ENCODE measurements at places on chromosomes 13 and 19.

DNA sequence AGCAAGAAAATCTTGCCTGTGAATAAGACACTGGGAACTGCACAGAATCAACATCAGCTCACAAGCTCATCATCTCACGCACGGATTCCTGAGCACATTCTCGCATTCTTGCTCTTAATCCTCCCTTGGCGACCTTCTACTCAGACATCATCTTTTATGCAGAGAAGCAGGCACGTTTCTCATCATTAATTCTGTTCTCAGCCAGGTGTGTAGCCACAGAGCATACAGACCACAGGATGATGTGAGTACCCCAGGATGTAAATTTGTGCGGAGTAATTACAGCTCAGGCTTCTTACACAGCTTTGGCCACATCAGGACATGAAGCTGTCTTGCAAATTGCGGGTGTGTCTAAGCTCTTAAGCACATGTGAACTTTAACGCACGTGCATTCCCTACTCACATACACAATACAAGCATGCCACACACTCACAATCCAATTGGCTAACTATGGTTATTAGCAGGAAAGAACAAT lies 36.5 kb upstream of the SACS start:
- DNase-seq, result no peak

- DNase-seq, result peak; percentile 8
Measured at GRCh38 chr13:97976610-97977521, 23.4 kb downstream of the IPO5 start.

DNA sequence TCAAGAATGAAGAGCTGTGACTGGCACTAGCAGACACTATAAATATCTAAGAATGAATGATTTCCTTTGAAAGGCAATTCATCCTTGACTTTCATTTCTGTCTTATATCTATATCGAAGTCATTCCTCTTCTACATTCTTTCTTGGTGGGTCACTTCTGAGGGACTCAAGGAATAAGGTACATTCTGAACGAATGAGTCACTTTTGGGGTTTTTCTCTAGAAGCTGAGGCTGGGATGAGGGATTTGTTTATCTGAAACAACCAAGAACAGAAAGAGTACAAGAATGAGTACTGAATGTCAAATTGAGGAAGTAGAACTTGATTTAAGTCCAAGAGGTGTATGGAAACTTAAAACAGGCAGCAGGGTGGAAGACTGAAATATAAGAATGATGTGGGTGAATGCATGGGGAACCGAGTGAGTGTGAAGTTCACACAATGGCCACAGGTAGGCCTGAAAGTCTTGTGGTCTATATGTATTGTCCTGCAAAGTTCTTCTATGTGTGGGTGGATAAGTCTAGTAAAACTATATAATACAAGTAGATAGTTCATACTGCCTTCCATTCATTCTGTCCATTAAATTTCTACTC lies 343.9 kb downstream of the OXGR1 start:
- no peak for DNase-seq

- no peak for DNase-seq
Measured at GRCh38 chr13:42899266-42899665, 92.8 kb downstream of the EPSTI1 start.

DNA sequence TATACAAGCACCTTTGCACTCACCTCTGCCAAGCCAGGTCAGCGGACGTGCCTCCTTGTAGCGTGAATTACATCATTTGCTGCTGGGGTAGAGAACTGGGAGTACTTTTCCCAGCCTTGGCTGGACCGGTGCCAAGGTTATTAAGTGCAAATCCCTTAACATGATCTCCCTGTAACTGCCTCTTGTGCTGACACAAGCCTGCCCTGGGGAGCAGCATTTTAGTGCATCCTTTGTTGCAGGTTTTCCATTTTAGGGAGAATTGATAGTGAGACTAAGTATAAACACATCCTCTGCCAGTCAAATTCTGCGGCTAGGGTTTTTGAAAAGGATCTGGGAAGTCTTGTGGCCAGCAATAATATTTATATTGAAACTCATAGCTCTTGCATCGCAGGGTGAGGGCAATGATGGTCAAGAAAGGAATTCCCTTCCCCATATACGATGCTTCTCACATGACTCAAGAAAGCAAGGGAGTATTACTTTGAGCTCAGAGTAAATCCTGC lies 32.7 kb upstream of the DCLK1 start:
- DNase-seq, result no peak

DNA sequence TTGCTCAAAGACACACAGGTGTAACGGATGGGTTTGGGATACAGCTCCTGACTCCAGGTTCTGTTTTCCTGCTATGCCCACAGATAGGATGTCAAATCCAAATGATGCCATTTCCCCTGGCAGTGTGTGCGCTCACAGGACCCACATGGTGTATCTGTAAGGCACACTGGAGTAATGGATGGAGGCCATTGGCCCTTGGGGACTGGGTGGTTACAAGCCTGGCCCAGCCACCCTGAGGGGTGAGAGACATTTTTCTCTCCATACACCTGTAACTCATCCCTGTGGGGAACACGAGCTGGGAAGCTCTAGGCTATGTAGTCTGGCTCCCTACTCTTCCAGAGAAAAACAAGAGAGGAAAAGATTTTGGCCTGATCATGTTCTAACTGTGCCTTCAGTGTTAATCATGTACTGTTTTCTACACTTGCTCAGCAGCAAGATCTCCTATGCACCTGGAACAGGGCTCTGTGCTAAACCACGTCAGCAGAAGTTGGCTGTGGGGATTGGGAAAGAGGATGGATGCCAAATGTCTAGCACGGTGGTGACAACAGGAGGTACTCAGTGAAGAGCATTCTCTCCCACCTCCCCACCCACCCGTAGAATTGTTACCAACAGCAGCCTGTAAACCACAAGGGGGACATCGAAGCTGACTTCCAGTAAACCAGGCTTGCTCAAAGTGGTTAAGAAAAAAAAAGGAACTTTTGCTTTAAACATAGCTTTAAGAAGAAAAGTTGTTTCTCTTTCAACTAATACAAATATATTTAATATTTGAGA lies 237.0 kb downstream of the LACC1 start:
- no peak for DNase-seq

GRCh38 chr19:18603255-18603957 lies 3.2 kb downstream of the CRLF1 start:
- DNase-seq, result no peak

DNA sequence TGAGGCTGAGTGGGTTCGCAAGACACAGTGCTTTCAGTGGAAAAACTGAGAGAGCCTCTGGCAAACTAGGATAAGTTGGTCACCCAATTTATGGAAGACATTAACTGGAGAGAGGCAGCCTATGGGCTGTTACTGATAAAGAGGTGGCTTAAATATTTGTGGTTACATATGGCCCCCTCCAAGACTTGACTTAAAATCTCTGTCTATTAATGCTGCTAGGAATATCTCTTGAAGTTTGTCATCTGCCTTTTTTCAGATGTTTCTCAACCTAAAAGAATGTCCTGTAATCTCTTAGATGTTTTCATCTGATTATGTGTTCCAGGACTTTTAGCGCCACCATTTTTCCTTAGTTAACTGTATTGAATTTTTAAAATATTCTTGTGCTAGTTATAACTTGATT lies 54.6 kb downstream of the NAA16 start:
- no peak for DNase-seq

GRCh38 chr19:572743-573518 lies 535 bp downstream of the BSG start:
- no peak for DNase-seq

DNA sequence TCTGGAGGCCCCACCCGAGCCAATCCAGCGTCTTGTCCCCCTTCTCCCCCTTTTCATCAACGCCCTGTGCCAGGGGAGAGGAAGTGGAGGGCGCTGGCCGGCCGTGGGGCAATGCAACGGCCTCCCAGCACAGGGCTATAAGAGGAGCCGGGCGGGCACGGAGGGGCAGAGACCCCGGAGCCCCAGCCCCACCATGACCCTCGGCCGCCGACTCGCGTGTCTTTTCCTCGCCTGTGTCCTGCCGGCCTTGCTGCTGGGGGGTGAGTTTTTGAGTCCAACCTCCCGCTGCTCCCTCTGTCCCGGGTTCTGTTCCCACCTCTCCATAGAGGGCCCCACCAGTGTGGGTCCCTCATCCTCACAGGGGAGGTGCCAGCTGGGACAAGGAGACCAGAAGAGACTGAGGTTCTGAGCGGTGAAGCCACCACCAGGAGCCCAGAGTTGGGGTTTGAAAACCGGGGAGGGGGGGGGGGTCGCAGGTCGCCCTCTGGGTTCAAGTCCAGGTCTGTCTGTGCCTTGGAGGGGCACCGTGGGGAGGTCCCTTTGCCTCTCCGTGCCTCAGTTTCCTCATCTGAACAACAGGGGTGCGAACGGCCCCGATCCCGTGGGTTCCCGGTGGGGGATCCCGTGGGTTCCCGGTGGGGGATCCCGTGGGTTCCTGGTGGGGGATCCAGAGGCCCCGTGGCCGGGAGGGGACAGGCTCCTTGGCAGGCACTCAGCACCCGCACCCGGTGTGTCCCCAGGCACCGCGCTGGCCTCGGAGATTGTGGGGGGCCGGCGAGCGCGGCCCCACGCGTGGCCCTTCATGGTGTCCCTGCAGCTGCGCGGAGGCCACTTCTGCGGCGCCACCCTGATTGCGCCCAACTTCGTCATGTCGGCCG lies at the start of gene ELANE:
Gene ELANE (plus strand): TSS at position 168 of the 878 bp plus-strand sequence. CDS start 26 bp downstream, at position 194.
- no peak for DNase-seq

DNA sequence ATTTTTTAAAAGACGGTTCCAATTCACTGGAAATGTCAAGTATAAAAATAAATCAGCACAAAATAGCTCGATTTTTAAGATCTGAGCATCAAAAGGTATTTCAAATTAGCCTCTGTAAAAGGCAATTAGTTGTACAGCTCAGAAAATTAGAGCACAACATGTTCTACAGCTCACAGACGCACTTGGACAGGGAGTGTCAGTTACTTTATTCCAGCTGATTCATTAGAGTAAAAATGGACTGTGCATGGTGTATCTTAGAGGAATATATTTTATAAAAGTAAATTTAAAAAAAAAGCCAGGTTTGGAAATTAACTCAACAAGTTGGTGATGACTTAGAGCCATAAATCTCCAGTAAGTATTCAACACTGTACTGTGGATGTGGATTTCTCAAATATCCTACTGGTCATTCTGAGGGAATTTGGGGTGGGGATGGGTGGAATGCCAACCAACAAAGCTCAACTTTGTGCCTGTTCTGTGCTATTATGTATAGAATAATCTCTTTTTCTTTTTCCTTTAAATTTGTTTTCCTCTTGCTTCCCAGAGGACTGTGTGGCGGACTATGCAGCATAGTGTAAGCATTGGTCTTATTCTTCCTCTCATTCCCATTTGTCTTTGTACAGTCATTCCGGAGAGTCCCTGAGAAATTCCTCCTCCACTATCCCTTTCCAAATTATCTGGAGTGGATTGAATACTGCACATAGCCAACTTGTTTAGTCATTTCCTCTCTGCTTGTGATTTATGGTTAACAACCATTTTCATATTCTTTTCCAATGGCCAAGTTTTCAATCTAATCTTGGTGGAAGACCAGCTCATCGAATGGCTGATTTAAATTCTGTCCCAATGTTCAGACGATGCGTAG lies 169.3 kb downstream of the DCT start:
- no peak for DNase-seq

- no peak for DNase-seq
Measured at GRCh38 chr13:67518785-67519184, 288.6 kb upstream of the PCDH9 start.

- no peak for DNase-seq
Measured at GRCh38 chr13:30033681-30034457, 183.5 kb upstream of the UBL3 start.

GRCh38 chr13:35923347-35923746 lies 207.8 kb downstream of the DCLK1 start:
- DNase-seq, result no peak

GRCh38 chr13:111609631-111610030 lies 289.2 kb downstream of the TEX29 start:
- no peak for DNase-seq

- DNase-seq, result no peak
Measured at GRCh38 chr19:2044709-2045500, 6.1 kb downstream of the MKNK2 start.

DNA sequence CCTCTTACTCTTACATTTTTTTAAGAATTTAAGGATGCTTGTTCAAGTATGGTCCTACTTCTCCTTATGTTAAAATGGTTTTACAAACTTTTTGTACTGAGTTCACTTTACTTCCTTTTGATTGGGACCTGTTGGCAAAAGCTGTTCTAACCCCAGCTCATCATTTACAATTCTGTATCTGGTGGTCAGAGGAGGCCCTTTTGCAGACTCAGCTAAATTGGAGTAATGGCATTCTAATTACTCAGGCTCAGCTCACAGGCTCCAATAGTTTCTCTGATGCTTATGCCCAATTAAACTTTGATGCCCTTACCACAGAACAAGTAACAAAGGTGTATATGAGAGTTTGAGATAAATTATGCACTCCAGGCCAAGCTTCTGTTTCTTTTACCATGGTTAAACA lies 1632.0 kb downstream of the UQCRFS1 start:
- DNase-seq, result no peak

DNA sequence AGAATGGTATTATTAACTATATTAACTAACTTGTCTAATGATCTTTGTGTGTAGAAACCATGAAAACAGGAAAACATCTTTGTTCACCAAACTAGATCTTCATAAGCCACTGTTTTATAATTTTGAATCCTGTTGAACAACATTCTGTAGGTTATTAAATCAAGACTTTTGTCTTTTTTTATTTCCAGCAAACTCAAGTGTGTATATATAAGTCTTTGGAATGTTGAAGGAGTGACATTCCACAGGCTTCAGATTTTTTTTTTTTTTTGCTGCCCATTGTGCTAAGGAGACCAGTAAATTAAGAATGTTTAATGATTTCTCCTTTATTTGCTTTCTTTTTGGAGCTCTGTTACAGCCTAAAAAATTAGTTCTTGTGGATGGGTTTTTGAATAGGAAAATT lies 89.6 kb downstream of the LMO7 start:
- no peak for DNase-seq

- no peak for DNase-seq
Measured at GRCh38 chr13:112172641-112173251, 105.8 kb downstream of the SOX1 start.

GRCh38 chr13:59472134-59472533 lies 691.6 kb downstream of the DIAPH3 start:
- no peak for DNase-seq

GRCh38 chr19:7856109-7856591 lies 18.0 kb downstream of the PRR36 start:
- no peak for DNase-seq

DNA sequence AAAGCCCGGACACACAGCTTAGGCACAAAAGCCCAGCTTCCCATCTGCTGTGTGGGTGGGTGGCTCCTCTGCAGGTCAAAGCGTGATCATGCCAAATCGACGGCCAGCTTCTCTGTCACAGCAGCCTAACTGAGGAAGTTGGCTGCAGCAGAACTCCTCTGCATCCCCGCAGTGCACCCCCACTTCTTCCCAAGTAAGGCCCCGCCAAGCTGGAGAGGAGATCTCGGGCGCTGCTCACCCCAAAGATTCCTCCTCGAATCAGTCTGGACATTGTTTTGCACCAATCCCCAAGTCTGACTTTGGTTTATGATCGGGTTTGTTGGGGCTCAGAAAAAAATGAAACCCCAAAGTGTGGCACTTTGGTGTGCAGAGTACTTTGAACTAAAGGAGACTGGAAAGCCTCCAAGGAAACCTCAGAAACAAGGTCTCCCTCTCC lies 19.7 kb upstream of the CPB2 start:
- DNase-seq, result no peak
